Activated naive CD8-positive, alpha-beta T cell treated with anti-CD3 and anti-CD28 coated beads, Interleukin-2, amount 10 ng/mL, durations not matched to agents 7 days and 5 days (primary cell): ENCODE measurements at places on chromosomes 6 and 20. TPM values are rescaled to one million over a fixed set of nuclear protein-coding genes. Genes with fewer than 3 reads are reported as not detected.

C6orf132 gene
- 0.14 TPM for total RNA-seq

TNFRSF21 gene
- total RNA-seq = 0.62 TPM

- no peak overlapping the region for H3K4me3 ChIP-seq
- no peaks in the 10 kb centered on the region for H3K27me3 ChIP-seq
- H3K4me1 ChIP-seq = no peaks in the 10 kb centered on the region
- H3K27ac ChIP-seq = no peak overlapping the region
- H3K36me3 ChIP-seq = no peaks in the 10 kb centered on the region
Observed at GRCh38 chr6:115544765-115545671, 515.7 kb downstream of the FRK start.

SERPINB1 gene
- total RNA-seq = 58.6 TPM

DNA sequence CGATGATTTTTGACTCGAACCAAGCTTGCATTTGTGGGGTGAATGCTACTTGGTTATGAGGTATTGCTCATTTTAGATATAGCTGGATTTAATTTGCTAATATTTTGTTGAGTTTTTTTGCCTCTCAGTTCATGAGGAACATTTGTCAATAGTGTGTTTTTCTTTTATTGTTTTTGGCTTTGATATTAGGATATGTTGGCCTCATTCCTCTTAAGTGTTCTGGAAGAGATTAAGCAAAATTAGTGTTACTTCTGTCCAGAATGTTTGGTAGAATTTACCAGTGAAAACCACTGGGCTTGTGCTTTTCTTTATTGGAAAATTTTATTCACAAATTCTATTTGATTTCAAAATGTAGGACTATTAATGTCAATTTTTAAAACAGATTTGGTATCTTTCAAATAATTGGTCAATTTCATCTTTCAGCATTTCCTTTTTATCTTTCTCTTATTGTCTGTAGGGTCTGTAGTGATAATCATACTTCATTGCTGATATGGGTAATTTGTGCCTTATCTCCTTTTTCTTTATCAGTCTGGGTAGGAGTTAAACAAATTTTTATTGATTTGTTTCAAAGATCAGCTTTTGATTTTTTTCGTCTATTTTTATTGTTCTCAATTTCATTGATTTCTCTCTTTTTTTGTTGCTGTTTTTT lies 14.1 kb downstream of the AIG1 start:
- no peak overlapping the region for H3K27ac ChIP-seq
- peaks cover 27% of the 10 kb centered on the region for H3K36me3 ChIP-seq
- peaks cover 3% of the 10 kb centered on the region for H3K4me1 ChIP-seq
- H3K4me3 ChIP-seq = no peak overlapping the region

DNA sequence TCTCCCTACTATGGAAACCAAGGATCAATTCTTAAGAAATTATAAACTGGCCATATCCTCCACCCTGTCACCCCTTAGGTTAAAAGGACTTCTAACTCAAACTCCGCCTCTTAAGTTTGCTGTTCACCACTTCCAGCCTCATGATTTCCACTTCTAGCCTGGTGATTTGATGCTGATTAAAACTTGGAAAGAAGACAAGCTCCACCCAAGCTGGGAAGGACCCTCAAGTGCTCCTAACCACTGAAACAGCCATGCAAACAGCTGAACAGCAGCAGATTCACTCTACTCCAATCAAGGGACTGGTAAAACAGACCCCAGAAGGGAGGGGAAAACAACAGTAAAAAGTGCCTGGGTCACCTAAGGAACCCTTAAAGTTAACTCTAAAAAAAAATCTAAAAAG lies 10.3 kb downstream of the LCA5 start:
- no peaks in the 10 kb centered on the region for H3K4me1 ChIP-seq
- H3K4me3 ChIP-seq = no peak overlapping the region
- no peak for DNase-seq
- no peaks in the 10 kb centered on the region for H3K36me3 ChIP-seq

MYCT1 gene
- not detected for total RNA-seq

KIF6 gene
- total RNA-seq = not detected

DNA sequence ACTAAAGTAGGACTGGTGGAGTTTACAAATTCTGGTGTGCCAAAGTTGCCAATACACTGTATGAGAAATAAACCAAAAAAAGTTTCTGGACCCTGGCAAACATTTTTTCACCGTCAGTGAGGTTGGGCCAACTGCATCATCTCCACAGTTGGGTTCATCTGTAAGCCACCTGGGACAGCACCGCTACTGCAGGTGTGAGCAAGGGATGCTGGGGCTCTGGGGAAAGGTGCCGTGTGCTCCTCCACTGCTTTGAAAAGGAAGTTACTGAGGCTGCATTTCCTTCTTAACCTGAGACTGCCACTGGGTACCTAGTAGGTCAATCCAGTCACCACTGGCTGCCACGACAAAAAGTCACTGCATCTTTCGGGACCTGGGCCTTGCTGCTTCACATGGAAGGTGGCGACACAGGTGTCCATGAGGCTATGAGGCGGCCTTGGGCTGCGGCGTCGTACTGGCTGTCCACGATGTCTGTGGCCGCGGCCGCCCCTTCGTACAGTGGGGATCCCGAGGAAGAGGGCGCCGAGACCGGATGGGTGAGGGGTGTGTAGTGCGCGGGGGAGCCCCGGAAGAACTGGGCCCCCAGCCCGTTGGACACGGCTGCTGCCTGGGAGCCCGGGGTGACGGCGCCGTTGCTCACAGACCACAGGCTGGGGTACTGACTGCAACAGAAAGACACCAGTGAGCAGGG lies 9.6 kb downstream of the TBXT start:
- H3K4me3 ChIP-seq = no peak overlapping the region
- no peaks in the 10 kb centered on the region for H3K36me3 ChIP-seq
- no peak overlapping the region for H3K27ac ChIP-seq
- no peak for DNase-seq
- H3K4me1 ChIP-seq = no peaks in the 10 kb centered on the region

DNA sequence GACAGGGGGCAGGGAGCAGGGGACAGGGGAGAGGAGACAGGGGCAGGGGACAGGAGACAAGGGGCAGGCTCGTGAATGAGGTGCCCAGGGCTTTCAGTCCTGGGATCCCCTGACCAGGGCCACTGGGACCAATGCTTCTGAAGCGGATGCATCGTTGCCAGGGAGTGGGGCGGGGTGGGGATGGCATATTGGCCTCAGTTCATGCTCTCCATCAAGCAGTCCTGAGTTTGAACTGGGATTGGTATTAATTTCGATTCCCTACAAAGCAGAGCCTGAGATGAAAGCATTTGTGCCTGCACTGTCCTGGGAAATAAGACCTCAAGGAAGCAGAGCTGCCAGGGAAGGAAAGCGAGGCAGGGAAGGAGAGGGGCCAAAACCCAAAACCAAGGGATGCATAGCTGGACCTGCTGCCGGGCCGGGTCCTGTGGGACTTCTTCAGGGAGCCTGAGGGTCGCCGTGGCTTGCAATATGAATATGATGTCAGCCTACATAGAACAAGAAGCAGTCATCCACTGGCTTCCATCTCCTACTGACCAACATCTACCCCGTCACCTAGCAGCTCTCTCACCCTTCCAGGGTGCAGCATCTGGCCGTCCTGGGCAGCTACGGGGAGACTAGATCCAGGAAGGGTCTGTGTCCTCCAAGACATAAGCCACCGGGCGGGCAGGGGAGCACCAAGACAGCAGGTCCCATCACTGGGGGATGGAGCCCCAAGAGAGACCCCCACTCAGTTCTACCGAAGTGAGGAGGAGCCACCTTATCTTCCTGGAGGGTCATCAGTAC lies 233.3 kb downstream of the SYNDIG1 start:
- H3K36me3 ChIP-seq = no peaks in the 10 kb centered on the region
- no peak overlapping the region for H3K4me3 ChIP-seq
- no peaks in the 10 kb centered on the region for H3K4me1 ChIP-seq
- DNase-seq = no peak
- no peak overlapping the region for H3K27ac ChIP-seq

GRCh38 chr20:57395111-57395966 lies 4.1 kb downstream of the RBM38 start:
- H3K4me1 ChIP-seq = peaks cover 45% of the 10 kb centered on the region
- no peak overlapping the region for H3K27ac ChIP-seq
- peaks cover 50% of the 10 kb centered on the region for H3K36me3 ChIP-seq
- DNase-seq = no peak
- H3K27me3 ChIP-seq = no peaks in the 10 kb centered on the region

- H3K4me1 ChIP-seq = peaks cover 14% of the 10 kb centered on the region
- no peaks in the 10 kb centered on the region for H3K27me3 ChIP-seq
Observed at GRCh38 chr20:4916971-4917881, 84.1 kb downstream of the SLC23A2 start.

DNA sequence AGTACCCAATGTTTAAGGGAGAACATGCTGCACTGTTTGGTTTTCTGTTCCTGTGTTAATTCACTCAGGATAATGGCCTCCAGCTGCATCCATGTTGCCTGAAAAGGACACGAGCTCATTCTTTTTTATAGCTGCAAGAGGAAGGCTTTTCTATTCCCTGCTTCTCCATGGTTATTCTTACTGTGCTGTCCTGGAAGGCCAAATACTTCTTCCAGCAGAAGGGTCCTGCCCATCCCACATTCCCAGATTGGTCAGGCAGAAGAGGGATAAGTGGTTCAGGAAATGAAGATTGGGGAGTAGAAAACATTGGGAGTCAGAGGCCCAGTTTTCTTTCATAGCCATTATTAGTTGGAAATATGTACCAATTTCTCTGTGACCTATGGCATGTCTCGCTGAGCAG lies 122.4 kb downstream of the TCP11 start:
- H3K4me3 ChIP-seq = no peak overlapping the region
- H3K36me3 ChIP-seq = no peaks in the 10 kb centered on the region
- no peaks in the 10 kb centered on the region for H3K27me3 ChIP-seq
- DNase-seq = no peak
- H3K4me1 ChIP-seq = no peaks in the 10 kb centered on the region

GRCh38 chr20:21104921-21105320 lies 1.2 kb downstream of the LINC00237 start:
- H3K4me3 ChIP-seq = no peak overlapping the region
- no peak overlapping the region for H3K27ac ChIP-seq
- H3K27me3 ChIP-seq = peaks cover 77% of the 10 kb centered on the region
- H3K4me1 ChIP-seq = peaks cover 27% of the 10 kb centered on the region
- no peak for DNase-seq

- no peak overlapping the region for H3K27ac ChIP-seq
- no peaks in the 10 kb centered on the region for H3K36me3 ChIP-seq
- no peak for DNase-seq
Observed at GRCh38 chr20:9040863-9041524, 27.9 kb upstream of the PLCB4 start.

- DNase-seq = no peak
- no peak overlapping the region for H3K27ac ChIP-seq
- H3K36me3 ChIP-seq = no peaks in the 10 kb centered on the region
- H3K4me3 ChIP-seq = no peak overlapping the region
- peaks cover 24% of the 10 kb centered on the region for H3K27me3 ChIP-seq
- no peaks in the 10 kb centered on the region for H3K4me1 ChIP-seq
Observed at GRCh38 chr20:49519777-49520359, 37.4 kb upstream of the KCNB1 start.

CLVS2 gene
- not detected for total RNA-seq

DNA sequence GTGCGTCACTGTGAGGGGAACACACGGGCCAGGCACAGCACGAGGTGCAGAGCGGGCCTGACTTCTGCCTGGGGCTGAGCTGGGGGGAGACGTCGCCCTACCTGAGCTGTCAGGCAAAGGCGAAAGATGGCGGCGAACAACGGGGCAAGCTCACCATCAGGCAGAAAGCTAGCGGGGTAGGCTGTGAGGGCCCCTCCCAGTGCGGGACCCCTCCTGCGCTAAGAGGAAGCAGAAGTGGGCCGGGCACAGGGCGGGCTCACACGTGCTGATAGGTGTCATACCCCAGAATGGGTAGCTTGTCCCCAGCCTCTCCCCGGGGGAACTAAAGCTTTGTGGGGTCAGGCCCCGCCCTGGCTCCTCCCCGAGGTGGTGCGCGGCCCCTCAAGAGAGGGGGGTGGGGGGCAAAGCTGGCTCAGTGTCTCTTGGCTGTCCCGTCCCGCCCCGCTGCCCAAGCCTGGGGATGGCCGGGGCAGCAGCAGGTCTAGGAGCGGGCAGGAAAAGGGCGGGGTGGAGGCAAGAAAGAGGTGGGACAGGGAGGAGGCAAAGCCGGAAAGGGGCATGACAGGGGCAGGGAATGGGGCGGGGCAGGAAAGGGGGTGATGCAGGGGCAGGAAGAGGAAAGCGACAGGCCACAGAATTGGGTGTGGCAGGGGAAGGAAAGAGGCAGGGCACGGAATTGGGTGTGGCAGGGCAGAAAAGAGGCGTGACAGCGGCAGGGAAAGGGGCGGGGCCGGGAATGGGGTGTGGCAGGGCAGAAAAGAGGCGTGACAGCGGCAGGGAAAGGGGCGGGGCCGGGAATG lies 14.7 kb downstream of the UCKL1 start:
- H3K36me3 ChIP-seq = peaks cover 5% of the 10 kb centered on the region
- H3K4me1 ChIP-seq = peaks cover 11% of the 10 kb centered on the region
- peak; percentile 80 for DNase-seq
- peak overlapping the region; percentile 55 for H3K4me3 ChIP-seq

GRCh38 chr20:23541330-23541729 lies 27.0 kb downstream of the CST9L start:
- H3K27ac ChIP-seq = no peak overlapping the region
- peaks cover 5% of the 10 kb centered on the region for H3K27me3 ChIP-seq
- no peak for DNase-seq
- no peaks in the 10 kb centered on the region for H3K4me1 ChIP-seq
